ENCODE measurements at places on chromosomes 4 and X.

- no peak for DNase-seq
Observed at GRCh38 chrX:118519411-118520215, 24.0 kb downstream of the DOCK11 start.

GRCh38 chr4:170805352-170805751 lies 715.6 kb upstream of the AADAT start:
- no peak for DNase-seq

GRCh38 chr4:140789759-140790158 lies 33.6 kb upstream of the TBC1D9 start:
- no peak for DNase-seq

DNA sequence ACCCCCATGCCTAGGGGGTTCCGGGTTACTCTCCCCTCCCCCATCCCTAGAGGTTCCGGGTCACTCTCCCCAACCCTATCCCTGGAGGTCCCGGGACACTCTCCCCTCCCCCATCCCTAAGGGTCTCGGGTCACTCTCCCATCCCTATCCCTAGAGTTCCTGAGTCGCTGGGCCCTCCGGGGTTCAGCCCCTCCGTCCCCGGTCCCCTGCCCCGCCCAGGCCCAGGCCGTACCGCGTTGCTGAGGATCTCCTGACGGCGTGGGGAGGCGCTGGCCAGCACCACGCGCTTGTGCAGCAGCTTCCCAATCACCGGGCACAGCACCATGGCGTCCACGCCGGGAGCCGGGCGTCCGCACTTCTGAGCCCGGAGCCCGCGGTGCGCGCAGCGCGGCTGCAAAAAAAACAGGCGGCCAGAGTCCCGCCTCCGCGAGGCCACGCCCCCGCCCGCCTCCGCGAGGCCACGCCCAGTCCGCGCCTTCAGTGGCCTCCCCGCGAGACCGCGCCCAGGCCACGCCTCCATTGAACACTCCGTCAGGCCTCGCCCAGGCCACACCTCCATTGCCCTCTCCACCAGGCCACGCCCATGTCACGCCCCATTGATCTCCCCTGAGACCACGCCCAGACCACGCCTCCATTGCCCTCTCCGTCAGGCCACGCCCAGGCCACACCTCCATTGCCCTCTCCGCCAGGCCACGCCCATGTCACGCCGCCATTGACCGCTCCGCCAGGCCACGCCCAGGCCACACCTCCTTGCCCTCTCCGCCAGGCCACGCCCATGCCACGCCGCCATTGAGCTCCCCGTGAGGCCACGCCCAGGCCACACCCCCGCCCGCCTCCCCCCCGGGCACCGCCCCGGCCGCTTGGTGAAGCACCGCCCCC lies at the start of gene ASMTL:
Gene ASMTL (minus strand): TSS at position 394 of the 879 bp plus-strand sequence. CDS start 69 bp downstream, at position 325.
- peak; percentile 100 for DNase-seq

- peak; percentile 19 for DNase-seq
Observed at GRCh38 chrX:34875204-34875603, 67.4 kb upstream of the FAM47B start.

GRCh38 chrX:120365320-120365719 lies 3.4 kb downstream of the ATP1B4 start:
- peak; percentile 62 for DNase-seq

DNA sequence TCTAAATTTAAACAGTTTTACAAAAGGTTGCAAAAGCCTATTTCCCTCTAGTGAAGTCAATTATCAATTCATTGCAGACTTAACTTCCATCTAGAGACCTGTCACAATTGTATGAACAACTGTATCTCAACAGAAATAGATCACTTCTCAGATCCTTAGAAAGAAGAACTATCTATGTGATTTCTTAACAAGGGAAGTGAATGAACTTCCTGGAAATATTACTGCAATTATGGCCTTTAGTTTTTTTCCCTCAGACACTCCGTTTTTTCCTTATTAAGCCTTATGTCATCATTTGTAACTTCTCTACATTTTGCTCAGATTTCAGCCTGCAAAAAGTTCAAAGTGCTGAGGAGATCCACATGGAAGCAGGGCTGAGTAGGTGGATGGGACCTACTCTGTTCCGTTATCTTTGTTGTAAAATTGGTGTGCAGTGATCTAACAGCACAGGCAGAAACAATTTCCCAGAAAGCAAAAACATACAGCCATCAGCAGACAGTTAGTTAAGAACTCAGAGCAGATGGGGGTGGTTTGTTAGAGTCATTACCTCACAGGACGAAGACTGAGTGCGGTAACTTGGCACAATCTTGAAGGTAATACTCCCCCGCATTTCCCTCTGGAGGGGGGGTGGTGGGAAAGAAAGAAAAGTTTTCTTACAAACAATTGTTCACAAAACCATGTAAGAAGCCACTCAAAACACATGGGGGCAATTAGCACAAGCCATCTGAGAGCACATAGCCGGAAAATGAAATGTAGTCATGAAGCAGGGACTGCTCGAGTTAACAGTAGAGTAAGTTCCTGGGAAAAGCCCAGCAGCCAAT lies 112.3 kb downstream of the NYX start:
- DNase-seq, result peak; percentile 47

- DNase-seq, result no peak
Observed at GRCh38 chr4:151824656-151825055, 63.8 kb upstream of the GATB start.

DNA sequence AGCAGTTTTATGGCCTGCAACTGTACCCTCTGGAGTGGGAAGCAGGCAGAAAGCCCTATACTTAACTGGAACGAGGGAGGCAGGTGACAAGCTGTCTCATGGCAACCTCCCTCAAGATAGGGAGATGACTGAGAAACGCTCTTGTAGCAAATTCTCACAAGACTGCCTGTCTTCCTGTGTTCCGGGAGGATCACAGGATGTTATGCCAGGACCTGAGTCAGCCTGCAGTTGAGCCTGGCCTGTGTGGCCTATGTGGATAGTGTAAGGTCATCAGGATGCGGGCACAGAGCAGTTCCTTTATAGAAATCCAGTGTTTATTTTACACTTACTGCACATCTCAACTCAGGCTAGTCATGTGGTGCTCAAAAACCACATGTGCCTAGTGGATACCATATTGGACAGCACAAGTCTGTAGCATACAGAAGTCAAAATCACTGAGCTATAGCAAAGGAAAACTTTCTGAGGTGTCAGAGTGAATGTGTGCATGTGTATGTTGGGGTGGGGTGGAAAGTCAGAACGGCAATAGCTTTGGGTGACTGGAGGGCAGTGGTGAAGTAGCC lies 25.2 kb downstream of the TAF7L start:
- DNase-seq, result no peak

DNA sequence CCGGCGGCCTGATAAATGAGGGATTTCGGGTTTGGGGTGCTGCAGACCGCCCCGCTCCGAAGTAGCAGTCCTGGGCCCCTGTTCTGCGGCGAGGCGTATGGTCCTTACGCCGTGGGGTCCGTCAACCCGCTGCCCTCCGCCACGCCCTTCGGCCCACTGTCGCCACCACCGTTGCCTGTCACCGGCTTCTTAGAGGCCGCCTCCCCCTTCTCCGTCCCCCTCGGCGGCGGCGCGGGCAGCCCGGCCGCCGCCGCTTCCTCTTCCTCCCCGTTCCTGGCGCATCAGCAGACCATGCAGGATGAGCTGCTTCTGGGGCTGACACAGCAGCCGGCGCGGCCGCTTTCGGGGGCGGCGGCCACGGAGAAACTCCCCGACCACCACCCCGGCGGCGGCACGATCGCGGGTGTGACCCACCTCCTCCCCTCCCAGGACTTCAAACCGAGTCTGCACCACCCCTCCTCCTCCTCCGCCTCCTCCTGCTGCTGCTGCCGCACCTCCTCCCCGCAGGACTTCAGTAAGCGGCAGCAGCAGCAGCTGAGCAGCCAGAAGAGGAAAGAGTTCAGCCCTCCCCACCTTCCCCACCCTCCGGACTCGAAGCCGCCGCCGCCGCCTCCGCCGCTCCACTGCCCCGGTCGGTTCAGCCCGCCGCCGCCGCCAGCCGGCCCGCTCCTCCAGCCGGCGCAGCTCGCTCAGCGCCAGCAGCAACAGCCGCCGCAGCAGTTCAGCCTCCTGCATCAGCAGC lies 549 bp downstream of the CPEB2 start:
- DNase-seq, result peak; percentile 86

DNA sequence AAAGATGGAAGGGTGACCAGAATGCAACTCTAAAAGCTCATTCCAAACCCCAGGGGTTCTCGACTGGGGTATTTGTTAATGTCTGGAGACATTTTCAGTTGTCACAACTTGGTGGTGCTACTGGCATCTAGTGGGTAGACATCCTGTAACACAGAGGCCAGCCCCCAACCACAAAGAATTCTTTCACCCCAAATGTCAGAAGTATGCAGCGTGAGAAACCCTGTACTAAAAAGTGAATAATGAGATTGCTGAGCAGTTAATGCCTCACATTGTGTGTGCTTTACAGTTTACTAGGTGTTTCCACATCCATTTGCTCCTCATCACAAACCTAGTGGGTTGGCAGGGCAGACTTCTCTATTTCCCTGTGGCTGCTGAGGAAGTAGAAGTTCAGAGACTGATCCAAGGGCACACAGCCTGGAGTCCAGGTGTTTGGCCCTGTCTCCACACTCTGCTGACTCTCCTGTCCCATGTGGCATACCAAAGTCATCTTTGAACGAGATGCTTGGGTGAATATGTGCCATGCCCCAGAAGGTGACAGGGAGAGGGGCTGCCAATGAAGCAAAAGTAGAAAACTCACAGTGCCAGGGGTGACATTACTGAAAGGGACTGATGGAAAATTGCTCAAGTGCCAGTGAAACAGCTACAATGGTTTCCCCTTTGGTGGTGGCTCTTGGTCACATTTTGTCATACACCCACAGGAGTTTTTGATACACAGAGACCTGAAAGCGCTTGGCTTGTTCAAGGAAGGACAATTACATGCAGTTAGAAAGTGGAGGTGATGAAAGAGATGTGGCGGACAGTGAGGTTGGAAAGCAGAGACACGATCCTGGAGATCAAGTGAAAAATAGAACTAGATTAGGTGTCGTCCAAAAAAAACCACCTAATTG lies 10.1 kb upstream of the TMEM154 start:
- DNase-seq, result no peak

- DNase-seq, result no peak
Observed at GRCh38 chr4:10100734-10101216, 15.8 kb downstream of the WDR1 start.

GRCh38 chrX:14964500-14964899 lies 91.3 kb downstream of the MOSPD2 start:
- no peak for DNase-seq

GRCh38 chrX:1788300-1788911 lies 173.5 kb downstream of the ASMT start:
- no peak for DNase-seq

GRCh38 chrX:81564851-81565250 lies 362.9 kb downstream of the SH3BGRL start:
- DNase-seq, result no peak

DNA sequence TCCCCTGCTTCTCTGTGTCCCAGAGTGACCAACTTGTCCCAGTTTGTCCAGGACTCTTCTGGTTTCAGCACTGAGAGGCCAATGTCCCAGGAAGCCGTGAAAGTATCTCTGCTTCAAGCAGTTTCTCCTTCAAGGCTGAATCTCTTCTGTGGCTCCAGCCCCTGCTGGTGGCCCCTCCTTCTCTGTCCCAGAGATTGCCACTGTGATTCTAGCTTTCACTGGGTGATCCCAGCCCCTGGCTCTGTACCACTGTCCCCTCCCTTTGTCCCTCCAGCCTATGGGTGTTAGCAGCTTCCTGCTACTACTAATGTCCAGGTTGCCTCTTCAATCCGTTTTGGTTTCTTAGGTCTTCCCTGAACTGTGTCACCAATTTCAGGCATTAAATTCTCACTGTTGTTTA lies 70.5 kb downstream of the SOX3 start:
- DNase-seq, result no peak
